Activated naive CD8-positive, alpha-beta T cell treated with anti-CD3 and anti-CD28 coated beads, Interleukin-2, amount 10 ng/mL, durations not matched to agents 7 days and 5 days (primary cell): ENCODE measurements at places on chromosomes 7 and 10. TPM values are rescaled to one million over a fixed set of nuclear protein-coding genes. Genes with fewer than 3 reads are reported as not detected.

CAPZA2 gene
- 135 TPM for total RNA-seq

PLEKHS1 gene
- not detected for total RNA-seq

- no peaks in the 10 kb centered on the region for H3K36me3 ChIP-seq
- peaks cover 11% of the 10 kb centered on the region for H3K4me1 ChIP-seq
- no peak for DNase-seq
- peaks cover 8% of the 10 kb centered on the region for H3K27me3 ChIP-seq
- H3K27ac ChIP-seq: no peak overlapping the region
Observed at GRCh38 chr10:127257395-127257794, 61.0 kb upstream of the INSYN2A start.

DNA sequence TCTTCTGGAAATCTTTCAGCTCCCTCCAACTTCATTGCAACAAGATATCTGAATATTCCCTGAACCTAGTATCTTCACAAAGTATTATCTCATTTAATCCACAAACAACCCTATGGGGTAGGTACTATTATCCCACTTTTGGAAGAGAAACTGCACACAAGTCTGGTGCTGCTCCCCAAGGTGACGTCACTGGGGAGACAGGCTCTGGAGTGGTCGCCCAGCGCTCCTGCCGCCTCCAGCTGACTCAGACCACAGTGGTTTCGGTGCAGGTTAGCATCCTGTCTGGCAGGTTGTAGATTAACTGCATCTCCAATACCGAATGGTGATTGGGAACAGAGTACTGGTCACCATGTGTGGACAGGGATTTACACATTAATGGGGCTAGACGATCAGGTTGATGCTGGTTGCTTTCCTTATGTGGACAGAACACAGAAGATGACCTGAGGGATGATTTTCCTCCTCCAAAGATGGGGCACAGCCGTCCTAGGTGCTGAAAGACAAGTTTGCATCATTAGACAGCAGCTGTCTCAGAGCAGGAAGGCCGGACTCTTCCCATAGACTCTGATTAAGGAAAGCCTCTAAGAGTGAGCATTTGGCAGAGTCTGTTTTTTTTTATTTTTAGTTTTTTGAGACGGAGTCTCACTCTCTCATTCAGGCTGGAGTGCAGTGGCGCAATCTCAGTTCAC is 128.6 kb downstream of the TRRAP start:
- H3K36me3 ChIP-seq: peaks cover 21% of the 10 kb centered on the region
- no peak for DNase-seq
- no peak overlapping the region for H3K4me3 ChIP-seq
- no peaks in the 10 kb centered on the region for H3K27me3 ChIP-seq
- H3K27ac ChIP-seq: no peak overlapping the region

DNA sequence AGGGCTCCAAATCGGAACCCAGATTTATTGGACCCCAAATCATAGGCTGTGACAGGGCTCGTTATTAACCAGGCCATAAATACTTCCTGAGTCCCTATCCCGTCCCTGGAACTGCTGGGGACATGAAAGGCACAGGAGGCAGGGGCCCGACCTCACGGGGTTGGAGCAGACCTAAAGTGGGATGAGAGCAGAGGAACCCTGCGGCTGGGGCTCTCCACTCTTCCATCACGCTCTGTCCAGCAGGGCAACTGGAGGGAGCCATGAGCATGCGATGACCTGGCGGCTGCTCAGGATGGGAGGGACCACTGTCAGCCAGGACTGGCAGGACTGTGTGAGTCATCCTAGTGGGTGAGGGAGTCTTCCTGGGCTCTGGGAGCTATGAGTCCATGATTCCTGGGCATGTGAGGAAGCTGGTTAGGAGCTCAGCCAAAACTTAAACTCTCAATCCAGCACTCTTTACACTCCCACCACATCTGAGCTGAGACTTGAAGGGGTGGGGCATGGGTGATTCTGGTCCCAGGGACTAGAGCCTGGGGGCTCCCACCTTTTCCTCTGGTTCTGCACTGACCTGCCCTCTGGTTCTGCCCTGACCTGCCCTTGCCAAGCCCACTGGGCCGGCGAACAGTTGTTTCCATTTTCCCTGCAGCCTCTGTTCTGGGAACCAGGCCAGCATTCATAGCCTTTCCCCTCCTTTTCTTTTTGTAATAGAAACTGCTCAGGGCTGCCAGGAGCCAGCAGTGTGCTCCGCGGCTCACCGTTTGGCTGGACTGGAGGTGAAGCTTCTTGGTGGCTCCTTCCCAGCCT is 47.1 kb downstream of the SYPL1 start:
- no peak overlapping the region for H3K4me3 ChIP-seq
- DNase-seq: no peak
- no peaks in the 10 kb centered on the region for H3K27me3 ChIP-seq
- H3K4me1 ChIP-seq: peaks cover 32% of the 10 kb centered on the region

DNA sequence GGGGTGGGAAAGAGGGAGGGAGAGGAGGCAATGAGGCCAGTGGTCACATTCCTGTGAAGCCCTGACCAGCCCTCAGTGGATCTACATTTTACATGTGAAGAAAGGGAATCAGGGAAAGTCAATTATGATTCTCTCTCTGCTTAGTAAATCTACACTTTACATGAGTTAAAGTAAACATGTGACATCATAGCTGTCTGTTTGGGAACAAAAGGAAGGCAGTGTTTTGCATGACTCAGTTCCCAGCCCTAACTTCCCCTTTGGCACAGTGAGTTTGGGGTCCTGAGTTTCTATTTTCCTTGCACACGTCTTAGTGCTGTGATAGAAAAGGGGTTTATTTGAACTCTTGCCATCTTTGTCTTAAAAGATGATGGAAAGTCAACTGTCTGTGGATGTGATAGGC is 615.1 kb downstream of the SDK1 start:
- peaks cover 1% of the 10 kb centered on the region for H3K36me3 ChIP-seq
- H3K4me3 ChIP-seq: no peak overlapping the region
- H3K4me1 ChIP-seq: peaks cover 5% of the 10 kb centered on the region
- no peak for DNase-seq
- no peak overlapping the region for H3K27ac ChIP-seq
- no peaks in the 10 kb centered on the region for H3K27me3 ChIP-seq

- no peak overlapping the region for H3K4me3 ChIP-seq
- DNase-seq: no peak
- peaks cover 6% of the 10 kb centered on the region for H3K27me3 ChIP-seq
- no peak overlapping the region for H3K27ac ChIP-seq
- no peaks in the 10 kb centered on the region for H3K36me3 ChIP-seq
- no peaks in the 10 kb centered on the region for H3K4me1 ChIP-seq
Observed at GRCh38 chr10:5014936-5015335, 11.3 kb upstream of the AKR1C2 start.

DNA sequence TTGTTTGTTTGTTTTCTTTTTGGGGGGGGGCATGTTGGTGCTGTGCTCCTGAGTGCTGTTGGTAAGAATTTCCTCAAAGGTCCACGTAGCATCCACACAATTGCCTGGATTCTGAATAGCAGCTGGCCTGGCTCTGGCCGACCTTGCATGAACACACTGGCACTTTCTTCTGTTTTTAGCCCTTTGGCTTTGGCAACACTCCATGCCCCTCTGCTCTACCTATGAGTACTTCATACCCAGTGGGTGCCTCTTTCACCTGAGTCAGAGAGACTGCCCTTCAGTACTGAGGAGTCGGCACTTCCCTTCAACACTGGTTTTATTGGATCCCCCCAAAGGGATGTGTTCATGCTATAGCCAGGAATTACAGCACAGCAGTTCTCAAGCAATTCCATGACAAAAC is 7.2 kb upstream of the NPVF start:
- H3K27ac ChIP-seq: no peak overlapping the region
- H3K36me3 ChIP-seq: no peaks in the 10 kb centered on the region
- no peak for DNase-seq
- H3K27me3 ChIP-seq: peaks cover 5% of the 10 kb centered on the region

DNA sequence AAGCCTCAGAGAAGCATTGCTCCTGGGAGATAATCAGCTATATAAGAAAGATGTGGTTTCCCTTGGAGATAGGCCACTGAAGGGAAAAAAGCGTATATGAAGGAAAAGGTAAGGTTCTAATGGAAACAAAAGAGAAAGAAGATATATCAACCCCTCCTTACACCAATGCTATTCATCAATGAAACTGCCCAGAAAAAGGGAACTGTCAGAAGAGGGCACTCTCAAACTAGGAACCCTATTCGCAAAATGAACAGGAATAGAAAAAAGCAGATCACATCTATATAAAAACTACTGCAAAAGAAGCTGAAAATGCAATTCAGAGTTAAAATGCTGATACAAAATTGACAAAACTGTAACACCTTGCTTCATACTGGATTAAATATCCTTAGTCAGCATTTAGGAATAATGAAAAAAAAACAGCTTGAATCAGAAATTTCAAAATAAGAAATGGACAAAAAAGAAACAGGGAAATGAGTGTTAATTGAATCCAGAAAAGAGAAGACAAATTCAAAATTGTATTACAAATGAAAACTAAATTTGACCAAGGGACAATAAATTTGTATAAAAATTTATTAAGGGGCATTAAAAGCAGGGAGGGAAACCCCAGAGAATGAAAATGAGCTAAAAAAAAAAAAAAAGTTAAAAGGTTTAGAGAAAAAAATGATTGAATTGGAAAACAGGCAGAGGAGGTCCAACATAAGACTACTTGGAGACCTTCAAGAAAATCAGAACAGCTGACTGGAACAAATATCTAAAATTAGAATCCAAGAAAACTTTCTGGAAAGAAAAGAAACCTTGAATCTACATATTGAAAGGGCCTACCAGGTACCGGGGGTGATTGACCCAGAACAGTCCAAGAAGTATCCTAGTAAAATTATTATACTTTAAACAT is 17.9 kb downstream of the NHLRC2 start:
- H3K36me3 ChIP-seq: peaks cover 46% of the 10 kb centered on the region
- H3K4me3 ChIP-seq: no peak overlapping the region
- H3K4me1 ChIP-seq: peaks cover 4% of the 10 kb centered on the region
- H3K27me3 ChIP-seq: no peaks in the 10 kb centered on the region
- no peak for DNase-seq

GRCh38 chr7:80711531-80711930 is 73.1 kb downstream of the CD36 start:
- no peak for DNase-seq
- H3K4me1 ChIP-seq: no peaks in the 10 kb centered on the region
- no peak overlapping the region for H3K4me3 ChIP-seq
- H3K27ac ChIP-seq: no peak overlapping the region
- H3K36me3 ChIP-seq: no peaks in the 10 kb centered on the region
- no peaks in the 10 kb centered on the region for H3K27me3 ChIP-seq

GRCh38 chr10:33120700-33121099 is 162.7 kb upstream of the ITGB1 start:
- H3K4me1 ChIP-seq: peaks cover 15% of the 10 kb centered on the region
- no peaks in the 10 kb centered on the region for H3K27me3 ChIP-seq
- no peak overlapping the region for H3K4me3 ChIP-seq

- peaks cover 36% of the 10 kb centered on the region for H3K27me3 ChIP-seq
- H3K27ac ChIP-seq: no peak overlapping the region
- H3K4me1 ChIP-seq: no peaks in the 10 kb centered on the region
- no peak for DNase-seq
- no peak overlapping the region for H3K4me3 ChIP-seq
Observed at GRCh38 chr10:88693392-88694020, 12.5 kb upstream of the LIPK start.

- no peaks in the 10 kb centered on the region for H3K27me3 ChIP-seq
- no peaks in the 10 kb centered on the region for H3K4me1 ChIP-seq
- H3K27ac ChIP-seq: no peak overlapping the region
- no peak for DNase-seq
- no peak overlapping the region for H3K4me3 ChIP-seq
- peaks cover 6% of the 10 kb centered on the region for H3K36me3 ChIP-seq
Observed at GRCh38 chr7:7869036-7869435, 99.6 kb upstream of the GLCCI1 start.

- peaks cover 27% of the 10 kb centered on the region for H3K36me3 ChIP-seq
- H3K4me1 ChIP-seq: peaks cover 55% of the 10 kb centered on the region
- no peak overlapping the region for H3K4me3 ChIP-seq
- H3K27ac ChIP-seq: no peak overlapping the region
- H3K27me3 ChIP-seq: no peaks in the 10 kb centered on the region
Observed at GRCh38 chr7:44621034-44621749, 14.8 kb downstream of the OGDH start.

DNA sequence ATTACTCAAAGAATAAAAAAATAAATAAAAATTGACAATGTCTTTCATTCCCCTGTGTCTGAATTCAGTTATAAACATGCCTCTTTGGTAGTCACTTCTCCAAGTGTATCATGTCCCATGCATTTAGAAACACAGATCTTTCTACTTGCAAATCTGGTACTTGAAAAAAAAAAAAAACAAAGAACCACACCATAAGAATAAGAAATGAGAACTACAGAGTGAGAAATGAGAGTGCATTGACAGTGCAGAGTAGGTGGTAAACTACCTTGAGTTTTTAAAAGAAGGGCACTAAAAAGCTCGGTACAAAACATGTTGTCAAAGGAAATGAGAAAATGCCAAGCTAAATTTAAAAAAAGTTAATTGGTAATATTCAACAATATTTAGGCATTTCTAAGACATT is 123.0 kb downstream of the GPR85 start:
- no peak overlapping the region for H3K27ac ChIP-seq
- H3K4me1 ChIP-seq: no peaks in the 10 kb centered on the region
- DNase-seq: no peak
- H3K27me3 ChIP-seq: peaks cover 3% of the 10 kb centered on the region

GRCh38 chr10:30490289-30491000 is 56.5 kb downstream of the MAP3K8 start:
- peaks cover 9% of the 10 kb centered on the region for H3K27me3 ChIP-seq
- H3K27ac ChIP-seq: peak overlapping the region; percentile 56
- H3K4me3 ChIP-seq: no peak overlapping the region
- peaks cover 55% of the 10 kb centered on the region for H3K4me1 ChIP-seq
- DNase-seq: no peak

DNA sequence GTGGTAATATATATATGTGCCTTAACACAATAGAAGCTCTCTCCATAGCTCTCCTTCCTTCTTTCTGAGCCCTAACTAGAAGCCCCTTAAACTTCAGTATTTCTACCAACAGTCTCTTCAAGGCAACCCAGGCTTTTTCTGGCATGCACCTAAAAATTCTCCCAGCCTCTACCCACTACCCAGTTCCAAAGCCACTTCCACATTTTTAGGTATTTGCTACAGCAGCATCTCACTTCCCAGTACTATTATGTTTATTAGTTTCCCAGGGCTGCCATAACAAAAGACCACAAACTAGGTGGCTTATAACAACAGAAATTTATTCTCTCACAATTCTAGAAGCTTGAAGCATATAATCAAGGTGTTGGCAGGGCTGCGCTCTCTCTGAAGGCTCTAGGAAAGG is 15.7 kb upstream of the TNKS2 start:
- no peaks in the 10 kb centered on the region for H3K36me3 ChIP-seq
- no peak overlapping the region for H3K27ac ChIP-seq
- H3K27me3 ChIP-seq: peaks cover 21% of the 10 kb centered on the region
- DNase-seq: no peak
